ENCODE measurements at places on chromosomes 7 and 10.

- no peak for DNase-seq
Observed at GRCh38 chr7:87471473-87471872, 4.0 kb downstream of the ABCB4 start.

DNA sequence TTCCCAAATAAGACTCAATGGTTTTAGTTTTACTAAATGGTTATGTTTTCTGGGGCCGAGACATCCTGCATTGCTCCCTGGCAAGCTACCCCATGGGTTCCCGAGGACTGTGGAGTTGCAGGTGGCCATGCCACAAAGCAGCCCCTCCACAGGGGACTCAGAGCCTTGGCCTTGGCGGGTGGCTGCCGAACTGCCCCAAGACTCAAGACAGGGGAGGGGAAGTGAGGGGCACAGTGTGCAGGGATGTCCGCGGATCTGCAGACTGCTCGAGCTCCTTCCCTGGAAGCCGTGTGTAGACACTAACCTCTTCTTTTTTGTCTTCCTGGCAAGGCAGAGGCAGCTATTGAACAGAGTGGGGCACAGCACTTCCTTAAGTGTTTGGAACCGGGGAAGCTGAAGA lies 154.6 kb downstream of the EBF3 start:
- no peak for DNase-seq

GRCh38 chr7:33824911-33825459 lies 80.4 kb upstream of the BMPER start:
- DNase-seq, result no peak

GRCh38 chr7:73606801-73607691 lies 17.3 kb downstream of the MLXIPL start:
- peak; percentile 34 for DNase-seq

- no peak for DNase-seq
Observed at GRCh38 chr7:37405603-37406122, 43.0 kb downstream of the ELMO1 start.

DNA sequence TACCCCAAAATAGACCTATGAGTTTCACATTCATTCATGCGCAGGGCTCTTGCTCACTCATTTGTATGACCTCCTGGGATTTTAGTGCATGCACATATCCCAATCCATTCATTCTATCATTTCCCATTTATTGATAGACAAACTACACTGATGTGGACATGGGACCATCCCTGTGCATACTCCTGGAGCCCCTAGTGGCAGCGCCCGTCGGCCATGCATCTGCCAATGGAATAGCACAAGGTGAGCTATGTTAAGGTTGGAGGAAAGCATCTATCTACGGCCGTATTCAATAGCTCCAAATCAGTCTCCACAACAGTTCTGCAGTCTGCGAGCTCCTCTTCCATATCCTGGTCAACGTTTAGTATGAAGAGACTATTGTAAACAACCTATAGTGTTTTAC lies 31.7 kb upstream of the FIGNL1 start:
- no peak for DNase-seq

DNA sequence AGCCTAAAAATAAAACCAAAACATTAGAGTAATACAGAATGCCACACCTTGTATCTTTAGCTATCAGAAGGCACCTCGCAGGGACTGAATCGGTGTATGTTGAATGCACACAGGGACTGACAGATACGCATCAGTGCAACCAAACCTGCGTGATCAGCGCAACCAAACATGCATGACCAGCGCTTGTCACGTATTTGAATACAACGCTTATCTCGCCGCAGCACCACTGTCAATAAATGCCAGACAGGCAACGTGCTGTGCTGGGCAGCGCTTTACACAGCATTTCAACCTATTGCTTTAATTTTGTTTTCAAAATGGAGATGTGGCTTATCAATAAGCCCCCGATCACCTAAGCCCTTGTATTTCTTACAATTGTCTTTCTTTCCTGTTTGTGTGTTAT lies 242.4 kb downstream of the SFMBT2 start:
- no peak for DNase-seq

DNA sequence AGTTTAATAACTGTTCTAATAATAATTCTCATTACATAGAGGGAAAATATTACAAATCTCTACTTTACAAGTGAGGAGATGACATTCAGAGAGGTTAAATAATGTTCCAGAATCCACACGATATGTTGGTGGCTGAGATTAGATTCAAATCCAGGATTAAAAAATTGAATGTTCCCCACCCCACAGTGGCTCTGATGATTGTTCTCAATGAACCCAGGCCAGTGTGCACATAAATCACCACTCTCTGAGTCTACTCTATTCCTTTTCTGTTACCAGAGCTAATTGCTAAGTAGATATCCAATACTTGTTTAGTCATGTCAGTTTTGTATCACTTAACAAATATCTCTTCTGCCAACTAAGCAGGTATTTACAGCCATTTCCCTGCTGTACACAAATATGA lies 281.0 kb downstream of the ABCA13 start:
- DNase-seq, result no peak

DNA sequence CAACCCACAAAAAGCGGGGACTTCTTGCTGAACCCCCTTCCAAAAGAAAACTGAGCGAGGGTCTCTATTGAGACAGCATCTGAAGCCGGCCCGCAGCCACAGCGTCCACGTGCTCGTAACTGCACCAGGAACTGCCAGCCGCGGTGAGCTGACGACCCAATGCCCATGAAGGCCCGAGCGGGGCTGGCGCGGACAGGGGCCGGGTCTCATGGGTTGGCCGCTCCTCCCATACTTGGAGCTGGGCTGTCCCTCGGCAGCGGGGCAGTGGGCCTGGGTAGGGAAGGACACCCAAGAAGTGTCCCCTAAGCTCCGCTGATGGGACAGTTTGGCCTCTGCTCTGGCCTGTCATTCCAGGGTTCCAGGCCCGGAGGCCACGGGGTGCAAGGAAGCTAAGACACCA lies 22.3 kb downstream of the CYP2W1 start:
- no peak for DNase-seq

DNA sequence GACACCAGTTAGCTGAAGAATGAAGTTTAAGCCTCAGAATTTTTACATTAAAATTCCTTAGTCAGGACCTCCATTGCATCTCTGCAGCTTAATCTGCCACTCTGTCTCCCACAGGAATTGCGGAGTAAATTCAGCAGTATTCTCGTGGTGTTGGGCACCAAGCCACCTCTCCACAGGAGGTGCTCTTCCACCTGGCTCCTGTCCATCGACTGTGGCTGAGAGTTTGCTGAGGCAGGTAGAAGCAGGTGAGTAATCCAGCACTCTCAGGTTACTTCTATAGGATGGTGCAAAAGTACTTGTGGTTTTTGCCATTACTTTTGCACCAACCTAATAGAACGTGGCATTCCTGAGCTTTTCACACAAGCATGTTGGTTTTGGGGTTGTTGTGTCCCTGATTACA lies 134.1 kb downstream of the GFRA1 start:
- DNase-seq, result no peak

DNA sequence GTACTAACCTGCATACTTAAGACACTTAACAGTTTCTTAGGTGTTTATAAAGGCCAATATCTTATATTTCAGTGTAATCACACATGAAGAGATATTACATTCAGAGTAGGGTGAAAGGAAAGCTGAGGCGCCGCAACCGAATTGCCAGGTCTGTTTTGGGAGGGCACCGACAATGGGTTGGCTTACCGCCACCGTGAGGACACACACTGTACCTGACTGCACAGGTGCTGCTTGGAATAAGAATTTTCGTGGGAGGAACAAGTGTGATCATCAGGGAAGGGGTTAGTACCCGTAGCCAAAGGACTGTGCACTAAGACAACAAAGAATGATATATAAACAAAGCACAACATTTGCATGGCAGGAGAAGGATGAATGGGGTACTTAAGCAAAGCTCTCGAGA lies 591.8 kb downstream of the SUGCT start:
- no peak for DNase-seq

DNA sequence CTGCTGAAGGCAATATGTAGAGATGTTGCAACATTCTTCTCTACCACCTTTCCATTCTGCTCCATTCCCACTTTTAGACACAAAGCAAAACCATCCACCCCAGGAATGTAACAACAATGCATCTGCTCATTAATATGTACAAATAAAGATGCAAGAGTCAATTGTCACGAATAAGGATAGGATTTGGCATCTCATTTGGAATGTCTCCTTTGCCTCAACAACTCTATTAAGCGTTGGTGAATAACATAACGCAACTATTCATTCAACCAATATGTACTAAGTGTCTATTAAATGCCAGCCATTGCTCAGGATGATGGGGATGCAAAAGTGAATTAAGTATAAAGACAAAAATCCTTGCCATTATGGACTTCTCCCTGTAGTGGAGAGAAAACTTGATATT lies 152.1 kb downstream of the JAZF1 start:
- DNase-seq, result no peak

- DNase-seq, result no peak
Observed at GRCh38 chr10:88989824-88990383, 694 bp upstream of the FAS start.

DNA sequence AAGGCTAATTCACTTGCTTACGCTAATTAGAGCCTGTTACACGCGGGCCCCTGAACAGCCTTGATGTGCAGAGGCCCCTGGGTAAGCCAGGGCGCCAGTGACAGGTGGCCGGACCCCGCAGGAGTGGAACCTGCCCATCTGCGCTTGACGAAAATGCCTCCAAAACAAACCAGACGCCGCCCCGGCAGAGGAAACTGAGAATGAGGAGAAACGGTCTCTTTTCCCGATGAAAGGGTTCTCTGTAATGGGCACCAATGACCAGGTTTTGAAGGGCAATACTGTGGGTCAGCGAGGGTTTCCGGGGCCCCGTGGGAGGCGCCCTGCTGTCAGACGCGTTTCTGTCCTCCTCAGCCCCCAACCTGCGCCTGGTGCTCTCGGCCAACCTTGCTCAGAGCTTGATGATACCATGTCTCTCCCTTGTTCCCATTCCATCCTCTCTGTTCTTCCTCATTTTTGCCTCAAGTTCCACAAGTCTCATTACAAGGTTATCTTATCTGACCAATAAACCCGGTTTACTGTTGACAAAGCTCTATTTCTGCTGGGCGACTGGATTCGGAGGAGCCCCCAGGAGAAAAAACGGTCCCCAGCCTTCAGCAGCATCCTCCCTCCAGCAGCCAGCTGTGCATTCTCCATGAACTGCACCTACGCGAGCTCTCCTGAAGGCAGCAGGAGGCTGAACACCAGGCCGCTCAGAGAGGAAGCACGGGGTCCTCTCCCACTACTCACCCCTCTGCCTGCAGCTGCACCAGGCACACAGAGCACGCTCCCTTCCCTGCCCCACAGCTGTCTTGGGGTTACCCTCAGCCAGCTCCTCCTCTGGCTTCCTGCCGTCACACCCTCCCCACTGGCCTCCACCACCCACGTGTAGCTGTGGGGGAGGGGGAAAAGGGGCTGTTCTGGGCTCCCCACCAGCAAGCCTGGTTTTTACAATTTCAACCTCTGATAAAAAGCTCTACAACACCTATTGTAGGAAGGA lies 202.0 kb downstream of the MAD1L1 start:
- DNase-seq, result no peak

GRCh38 chr7:107867858-107868466 lies 23.0 kb upstream of the DLD start:
- no peak for DNase-seq

GRCh38 chr7:45057878-45058277 lies 30.9 kb downstream of the NACAD start:
- DNase-seq, result no peak

- peak; percentile 26 for DNase-seq
Observed at GRCh38 chr10:75648351-75648750, 216.9 kb downstream of the LRMDA start.

DNA sequence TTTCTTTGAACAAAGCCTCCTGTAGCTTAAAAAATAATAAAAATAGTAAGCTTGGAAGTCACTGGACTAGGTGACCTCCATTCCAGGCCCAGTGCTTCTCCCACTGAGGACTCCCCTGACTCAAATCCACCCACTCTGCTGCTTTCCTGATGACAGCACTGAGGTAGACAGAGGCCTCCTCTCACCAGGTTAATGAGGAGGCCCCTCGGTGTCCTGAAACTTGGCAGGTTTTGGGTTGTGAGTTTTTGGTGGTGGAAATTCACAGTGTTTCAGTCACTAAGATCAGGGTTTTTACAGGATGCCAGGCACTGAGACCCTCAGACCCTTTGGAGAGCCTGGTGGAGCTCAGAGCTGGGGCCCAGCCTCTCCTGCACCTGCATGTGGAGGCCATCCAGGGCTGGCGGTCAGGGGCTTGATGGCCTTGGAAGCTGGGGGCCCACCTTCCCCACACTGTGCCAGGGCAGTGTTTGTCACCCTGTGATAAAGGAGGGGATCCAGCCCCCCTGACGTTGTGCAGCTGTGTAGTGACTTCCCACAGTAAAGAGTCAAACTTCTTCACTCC lies 19.1 kb downstream of the TSPAN14 start:
- no peak for DNase-seq

DNA sequence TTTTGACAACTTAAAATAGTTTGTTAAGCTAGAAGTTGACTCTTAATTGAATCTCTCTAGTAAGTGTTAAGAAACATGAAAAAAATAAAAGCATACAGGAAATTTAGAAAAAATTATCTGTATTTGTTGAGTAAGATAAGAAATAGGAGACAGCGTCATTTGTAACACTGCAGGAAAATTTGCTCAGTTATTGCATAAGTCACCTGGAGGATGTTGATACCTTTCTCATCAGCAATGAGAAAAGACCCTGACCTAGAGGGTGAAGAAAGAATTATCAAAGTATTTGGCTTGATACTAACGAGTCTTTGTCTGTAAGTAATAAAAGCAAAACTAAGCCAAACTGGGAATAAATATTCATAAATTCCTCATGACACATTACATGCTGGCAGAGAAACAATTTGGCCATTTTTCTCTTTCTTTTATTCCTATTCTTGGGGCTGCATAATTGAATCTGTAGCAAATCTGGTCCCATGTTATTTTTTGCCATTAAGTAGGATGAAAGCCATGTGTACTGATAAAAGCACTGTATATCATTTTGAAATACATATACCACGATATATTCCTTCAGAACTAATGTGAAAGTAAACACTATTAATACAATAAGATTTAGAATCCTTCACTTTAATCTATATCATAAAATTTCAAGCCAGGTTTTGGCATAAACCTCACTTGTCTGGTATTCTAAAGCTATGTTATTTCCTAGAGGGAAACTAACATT lies 362.8 kb downstream of the THSD7A start:
- DNase-seq, result no peak

- no peak for DNase-seq
Observed at GRCh38 chr10:127978481-127978880, 71.6 kb downstream of the PTPRE start.

GRCh38 chr10:71725998-71726579 lies 6.5 kb upstream of the C10orf105 start:
- peak; percentile 46 for DNase-seq

- DNase-seq, result peak; percentile 75
Observed at GRCh38 chr7:143003393-143004051, 23.4 kb downstream of the OR9A2 start.

DNA sequence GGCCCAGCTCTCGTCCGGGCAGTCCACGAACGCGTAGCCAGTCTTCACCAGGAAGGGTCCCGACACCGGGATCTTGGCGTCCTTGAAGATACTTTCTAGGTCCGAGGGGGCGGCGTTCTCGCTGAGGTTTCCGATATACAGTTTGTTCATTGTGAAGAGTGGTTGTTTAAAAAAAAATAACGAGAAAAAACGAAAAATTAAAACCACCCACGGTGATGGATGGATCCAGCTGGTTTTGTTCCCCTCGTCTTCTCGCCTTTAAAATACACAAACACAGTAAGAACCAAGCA lies 385 bp downstream of the IGF2BP3 start:
- peak; percentile 51 for DNase-seq

- no peak for DNase-seq
Observed at GRCh38 chr10:32073659-32074058, 17.4 kb upstream of the KIF5B start.

Data from Kasumi-1 (cell line).